ENCODE measurements at places on chromosomes 5 and 9.

DNA sequence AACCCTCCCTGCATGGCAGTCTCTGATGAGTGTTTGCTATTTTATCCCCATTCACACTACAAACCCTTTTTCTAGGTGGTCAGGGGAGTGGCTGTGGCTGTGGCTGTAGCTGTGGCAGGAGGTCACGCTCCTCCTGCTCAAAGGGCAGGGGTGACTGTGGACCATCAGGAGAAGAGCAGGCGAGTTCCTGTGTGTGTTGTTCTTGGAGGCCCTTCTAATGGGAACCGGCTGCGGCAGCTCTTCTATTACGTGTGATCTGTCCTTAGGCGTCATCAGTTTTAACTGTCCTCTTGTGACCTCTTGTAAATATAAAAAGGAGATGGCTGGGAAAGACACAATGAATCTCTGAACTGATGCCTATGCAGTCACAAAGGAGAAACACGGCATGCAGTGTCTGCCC is 65.1 kb downstream of the ANKH start:
- no peak for DNase-seq

- DNase-seq: no peak
These were observed 143.1 kb downstream of the SH3GL2 start for GRCh38 chr9:17721954-17722353.

GRCh38 chr5:18811661-18812060 is 1176.3 kb downstream of the CDH18 start:
- DNase-seq: no peak

GRCh38 chr9:84436386-84437109 is 96.0 kb upstream of the SLC28A3 start:
- no peak for DNase-seq

GRCh38 chr5:87541676-87542075 is 128.9 kb upstream of the CCNH start:
- no peak for DNase-seq

DNA sequence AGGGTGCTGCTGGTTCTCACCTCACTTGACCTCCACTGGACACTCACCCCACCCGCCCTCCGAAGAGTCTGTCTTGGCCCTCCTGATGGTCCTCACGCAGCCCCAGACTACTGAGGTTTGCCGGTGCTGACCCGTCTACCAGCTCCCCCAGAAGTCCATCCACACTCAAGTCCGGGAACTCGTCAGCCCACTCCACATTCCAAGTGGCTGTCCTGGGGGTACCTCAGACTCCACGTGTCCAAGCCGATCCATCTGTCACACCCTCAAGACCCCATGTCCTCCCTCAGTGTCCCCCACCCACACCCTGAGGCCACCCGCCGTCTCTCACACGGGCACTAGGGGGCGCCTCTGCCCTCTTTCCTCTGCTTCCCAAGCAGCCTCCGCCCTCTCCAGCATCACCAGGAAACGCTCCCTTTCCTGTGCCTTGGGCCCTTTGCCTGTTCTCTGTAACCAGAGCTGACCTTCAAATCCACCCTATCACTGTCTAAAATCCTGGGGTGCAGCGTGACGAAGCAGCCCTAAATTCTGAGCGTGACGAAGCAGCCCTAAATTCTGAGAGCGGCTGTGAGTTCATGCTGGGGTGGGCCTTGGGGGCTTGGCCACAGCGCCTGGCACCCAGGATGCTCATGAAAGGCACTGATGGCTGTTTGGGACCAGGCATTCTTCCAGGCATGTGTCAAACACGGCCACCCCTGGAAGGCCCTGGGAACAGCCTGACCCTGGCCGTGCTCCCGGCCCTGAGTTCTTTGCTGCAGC is 95.7 kb downstream of the KCNT1 start:
- no peak for DNase-seq

DNA sequence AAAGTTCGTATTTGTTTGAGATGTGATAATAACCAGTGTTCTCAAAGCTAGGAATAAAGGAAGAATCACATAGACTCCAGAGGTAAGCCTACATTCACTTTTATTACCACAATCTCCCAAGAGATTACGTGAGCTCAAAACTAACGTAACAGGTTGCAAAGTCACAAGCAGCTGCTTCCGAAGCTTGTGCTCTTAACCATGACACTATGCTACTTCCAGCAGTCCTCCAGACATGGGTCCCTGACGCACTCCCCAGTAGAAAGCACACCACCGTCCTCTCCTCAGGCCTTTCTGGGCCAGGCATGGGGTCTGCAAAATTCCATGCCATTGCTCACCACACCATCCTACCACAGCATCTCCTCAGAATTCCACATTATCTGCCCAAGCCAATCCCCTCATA is 84.6 kb downstream of the PAX5 start:
- DNase-seq: no peak

- DNase-seq: no peak
These were observed 38.7 kb upstream of the NEK6 start for GRCh38 chr9:124218987-124219461.

GRCh38 chr5:30030101-30030500 is 1163.4 kb upstream of the CDH6 start:
- no peak for DNase-seq

DNA sequence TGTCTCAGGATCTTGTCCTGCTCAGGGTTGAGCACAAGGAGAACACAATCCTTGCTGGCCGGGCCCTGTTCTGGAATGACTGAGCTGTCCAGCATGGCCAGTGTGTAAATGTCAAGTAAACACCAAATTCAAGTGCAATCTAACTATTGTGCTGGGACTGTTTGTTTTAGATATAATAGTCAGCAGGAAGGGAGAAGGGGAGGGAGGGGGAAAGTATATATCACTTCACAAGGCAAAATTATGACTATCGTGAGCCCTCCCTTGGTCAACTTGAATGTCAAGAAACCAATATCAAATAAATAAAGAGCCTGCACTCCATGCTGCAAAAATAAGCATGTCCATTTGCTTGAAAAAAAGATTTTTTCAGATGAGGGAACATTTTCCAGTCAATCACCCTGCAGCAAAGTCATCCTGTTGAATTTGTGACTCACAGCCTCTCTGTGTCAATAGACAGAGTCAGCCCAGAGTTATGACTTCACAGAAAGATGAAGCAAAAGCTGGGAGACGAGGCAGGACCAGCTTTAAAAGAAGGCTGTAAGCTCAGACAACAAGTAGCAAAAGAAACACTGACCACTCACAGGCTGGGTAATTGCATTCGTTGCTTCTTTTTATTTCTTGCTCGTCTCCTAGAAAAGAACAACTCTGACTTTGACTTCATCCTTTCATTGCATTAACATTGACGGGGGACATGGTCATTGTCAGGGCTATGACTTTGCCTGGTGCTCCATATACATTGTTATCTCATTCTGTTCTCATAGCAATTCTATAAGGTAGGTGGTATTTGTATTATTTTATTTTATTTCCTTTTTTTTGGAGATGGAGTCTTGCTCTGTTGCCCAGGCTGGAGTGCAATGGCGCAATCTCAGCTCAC is 15.3 kb upstream of the KLF4 start:
- DNase-seq: no peak

DNA sequence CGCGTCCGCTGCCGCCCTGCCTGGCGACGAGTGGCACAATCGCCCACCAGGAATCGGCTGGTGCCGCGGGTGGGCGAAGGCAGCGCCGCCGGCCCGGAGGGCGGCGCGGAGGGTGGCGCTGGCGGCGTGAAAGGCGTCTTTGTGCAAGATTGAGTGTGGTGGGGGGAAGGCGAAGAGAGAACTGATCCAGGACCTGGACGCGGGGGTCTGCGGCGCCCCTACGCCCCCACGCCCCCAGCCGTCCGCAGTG is 4.6 kb upstream of the RGMB start:
- no peak for DNase-seq

DNA sequence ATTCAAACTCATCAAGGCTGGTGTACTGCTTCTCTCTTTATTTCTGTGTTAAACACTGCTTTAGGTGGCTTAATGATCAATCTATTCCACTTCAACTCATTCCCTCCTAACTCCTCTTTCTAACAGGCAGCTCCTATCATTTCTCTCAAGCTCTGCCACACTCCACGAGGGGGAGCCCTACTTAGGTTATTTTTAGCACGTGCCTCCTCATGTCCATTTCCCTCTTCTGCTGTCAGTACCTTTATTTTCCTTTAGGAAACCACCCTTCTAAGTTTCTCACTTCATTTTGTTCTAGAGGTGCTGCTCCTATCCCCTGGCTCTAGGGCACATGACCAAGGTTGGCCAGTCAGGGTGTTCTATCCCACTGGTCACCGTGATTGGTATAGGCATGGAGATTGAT is 6.7 kb upstream of the BRINP1 start:
- DNase-seq: no peak

- no peak for DNase-seq
These were observed 13.0 kb upstream of the CTNNAL1 start for GRCh38 chr9:109026306-109026705.

- no peak for DNase-seq
These were observed 25.7 kb downstream of the CDKN2A start for GRCh38 chr9:21968331-21969010.

- no peak for DNase-seq
These were observed 70.7 kb downstream of the EPB41L4A start for GRCh38 chr5:112348387-112348786.

DNA sequence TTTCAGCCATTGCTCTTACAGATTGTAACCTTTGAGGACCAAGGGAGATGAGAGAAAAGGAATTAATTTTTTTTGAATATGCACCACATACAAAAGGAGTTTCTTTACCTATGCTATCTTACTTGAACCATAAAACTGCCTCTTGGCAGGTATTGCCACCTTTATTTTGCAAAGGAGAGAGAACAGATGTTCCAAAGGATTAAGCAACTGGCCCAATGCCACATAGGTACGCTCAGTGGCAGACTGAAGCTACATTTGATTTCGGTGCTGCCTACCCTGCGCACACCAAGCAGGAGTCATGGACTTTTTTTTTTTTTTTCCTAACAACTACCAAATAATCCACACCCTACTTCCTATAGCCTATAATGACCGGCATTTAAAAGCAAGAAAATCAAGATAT is 43.1 kb downstream of the SAXO1 start:
- no peak for DNase-seq

DNA sequence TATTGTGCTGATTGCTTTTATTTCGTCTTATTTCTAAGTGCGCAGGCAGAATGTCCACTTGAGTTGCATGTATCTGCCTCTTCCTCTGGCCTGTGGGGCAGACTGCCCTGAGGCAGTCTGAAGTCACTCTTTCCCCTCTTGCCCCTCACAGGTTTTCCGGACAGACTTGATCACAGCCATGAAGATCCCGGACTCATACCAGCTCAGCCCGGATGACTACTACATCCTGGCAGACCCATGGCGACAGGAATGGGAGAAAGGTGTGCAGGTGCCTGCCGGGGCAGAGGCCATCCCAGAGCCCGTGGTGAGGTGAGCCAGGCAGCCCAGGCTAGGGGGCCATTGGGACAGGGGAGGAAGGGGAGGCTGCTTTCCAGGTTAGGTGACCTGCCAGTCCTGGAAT is 26.4 kb downstream of the JADE2 start:
- DNase-seq: no peak

GRCh38 chr9:19895006-19895405 is 106.2 kb upstream of the SLC24A2 start:
- no peak for DNase-seq

- DNase-seq: no peak
These were observed 316.7 kb upstream of the TLE4 start for GRCh38 chr9:79254900-79255650.

GRCh38 chr5:110908848-110909247 is 162.7 kb upstream of the TSLP start:
- no peak for DNase-seq

- no peak for DNase-seq
These were observed 15.9 kb downstream of the ENG start for GRCh38 chr9:127838375-127839078.

GRCh38 chr5:115557667-115558387 is 13.3 kb upstream of the FEM1C start:
- DNase-seq: no peak

DNA sequence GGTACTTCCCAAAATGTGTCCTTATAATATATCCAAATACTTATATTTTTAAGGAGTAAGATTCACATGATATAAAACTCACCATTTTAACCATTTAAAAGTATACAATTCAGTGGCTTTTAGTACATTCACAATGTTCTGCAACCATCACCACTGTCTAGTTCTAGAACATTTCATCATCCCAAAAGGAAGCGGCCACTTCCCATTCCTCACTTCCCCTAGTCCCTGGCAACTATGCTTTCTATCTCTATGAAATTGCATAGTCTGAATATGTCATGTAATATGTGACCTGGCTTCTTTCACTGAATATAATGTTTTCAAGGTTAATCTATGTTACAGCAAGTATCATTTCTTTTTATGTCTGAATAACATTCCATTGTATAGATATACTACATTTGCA is 615.1 kb upstream of the SGCD start:
- no peak for DNase-seq

- DNase-seq: no peak
These were observed 5.4 kb downstream of the ACTL7B start for GRCh38 chr9:108850293-108850897.

DNA sequence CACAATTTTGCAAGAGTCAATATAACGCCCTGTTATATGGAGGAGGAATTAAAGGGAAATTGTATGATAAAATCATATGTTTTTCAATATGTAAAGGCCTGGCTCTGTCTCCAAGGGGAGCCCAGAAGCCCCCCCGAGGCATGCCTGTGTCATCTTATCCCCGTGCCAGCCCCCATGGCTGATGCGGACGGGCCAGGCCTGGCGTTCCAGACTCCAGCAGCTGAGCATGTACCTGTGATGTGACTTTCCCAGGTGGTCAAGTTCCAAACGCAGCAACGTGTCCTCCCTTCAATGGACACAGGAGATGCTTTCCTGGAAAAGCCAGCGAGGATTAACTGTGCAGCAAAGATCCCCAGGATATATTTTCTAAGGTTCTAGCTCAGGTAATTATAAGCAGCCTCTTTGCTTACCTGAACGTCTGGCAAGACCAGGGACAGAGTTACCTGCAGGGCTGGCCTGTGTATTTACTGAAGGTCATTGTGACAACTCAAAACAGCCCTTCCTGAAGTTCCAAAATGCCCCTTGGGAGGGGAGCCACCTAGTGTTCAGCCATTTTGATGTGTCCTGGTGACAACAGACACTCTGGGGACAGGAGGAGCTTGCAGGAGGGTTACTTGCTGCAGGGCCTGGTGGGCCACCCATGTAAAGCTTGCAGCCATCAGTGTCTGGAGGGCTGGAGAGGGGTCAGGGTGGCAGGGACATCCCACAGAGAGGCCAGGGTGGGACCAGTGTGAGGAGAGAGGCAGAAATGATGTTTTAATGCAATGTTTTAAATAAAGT is 53.3 kb upstream of the RNU6ATAC start:
- no peak for DNase-seq

- DNase-seq: no peak
These were observed 126.5 kb downstream of the MYO10 start for GRCh38 chr5:16809395-16810207.

- no peak for DNase-seq
These were observed 2.5 kb downstream of the OR13F1 start for GRCh38 chr9:104506565-104506964.

DNA sequence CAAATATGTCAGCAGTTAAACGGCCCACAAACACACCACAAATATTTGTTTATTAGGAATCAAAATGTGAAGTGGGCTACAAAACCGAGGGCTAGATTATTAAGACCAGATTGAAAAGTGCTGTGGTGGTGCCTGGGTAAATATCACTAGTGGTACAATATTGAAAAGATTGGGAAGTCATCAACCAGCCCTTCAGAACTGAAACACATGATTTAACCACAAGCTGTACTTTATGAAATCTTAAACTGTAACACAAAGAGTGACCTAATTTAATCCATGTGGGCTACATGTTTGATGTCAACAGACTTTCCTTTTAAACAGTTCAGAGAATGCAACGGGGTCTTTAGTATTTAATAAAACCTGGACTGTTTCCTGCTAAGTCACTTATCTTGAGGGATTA is 182.3 kb downstream of the SPATA31D1 start:
- DNase-seq: no peak

- DNase-seq: no peak
These were observed 48.4 kb upstream of the EFNA5 start for GRCh38 chr5:107719034-107719606.

- no peak for DNase-seq
These were observed 13.5 kb downstream of the C5orf46 start for GRCh38 chr5:147892696-147893296.

Measured in stimulated activated CD8-positive, alpha-beta memory T cell treated with anti-CD3 and anti-CD28 coated beads, Interleukin-15, amount 100 ng/mL, for 48 hours (primary cell).